NCI-H1417 (cell line): ENCODE measurements at places on chromosomes 5 and 9.

GRCh38 chr5:62326302-62326701 is 20.3 kb downstream of the KIF2A start:
- DNase-seq: no peak

DNA sequence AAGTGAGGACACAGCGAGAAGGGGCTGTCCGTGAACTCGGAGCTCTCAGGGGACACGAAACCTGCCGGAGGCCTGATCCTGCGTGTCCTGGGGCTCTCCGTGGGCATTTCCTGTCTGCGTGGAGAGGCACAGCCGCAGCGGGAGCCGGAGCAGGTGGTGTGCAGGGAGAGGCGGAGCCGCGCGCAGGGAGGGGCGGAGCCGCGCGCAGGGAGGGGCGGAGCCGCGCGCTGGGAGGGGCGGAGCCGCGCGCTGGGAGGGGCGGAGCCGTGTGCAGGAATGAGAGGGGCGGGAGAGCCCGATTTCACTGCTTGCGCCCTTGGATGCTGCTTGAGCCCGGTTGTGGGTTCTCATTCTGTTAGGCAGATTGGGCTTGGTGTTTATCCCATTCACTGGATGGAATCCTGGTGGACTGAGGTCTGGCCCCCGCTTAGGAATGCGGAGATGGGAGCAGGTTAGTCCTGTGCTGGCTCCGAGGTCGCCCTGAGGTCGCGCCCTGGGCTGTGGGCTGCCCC is 26.7 kb downstream of the NDUFS6 start:
- no peak for DNase-seq

DNA sequence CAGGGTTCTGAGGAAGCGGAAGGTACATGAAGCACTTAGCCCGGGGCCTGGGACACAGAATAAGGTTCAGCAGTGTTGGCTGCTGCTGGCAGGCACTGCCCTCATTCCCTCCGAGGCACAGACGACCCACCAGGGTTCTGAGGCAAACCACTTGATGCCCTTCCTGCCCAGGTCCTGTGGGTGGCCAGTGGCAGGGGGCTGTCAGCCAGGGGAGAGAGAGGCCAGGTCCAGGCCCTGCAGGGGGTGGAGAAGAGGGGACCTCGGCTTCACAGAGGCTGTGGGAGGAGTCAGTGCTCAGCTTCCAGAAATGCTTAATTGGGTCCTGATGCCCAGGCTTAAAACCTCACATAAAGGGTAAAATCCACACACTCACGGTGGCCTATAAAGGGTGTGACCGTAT is 4.4 kb upstream of the ZDHHC12 start:
- DNase-seq: no peak

GRCh38 chr5:180286-180918 is 10.9 kb upstream of the LRRC14B start:
- DNase-seq: no peak

DNA sequence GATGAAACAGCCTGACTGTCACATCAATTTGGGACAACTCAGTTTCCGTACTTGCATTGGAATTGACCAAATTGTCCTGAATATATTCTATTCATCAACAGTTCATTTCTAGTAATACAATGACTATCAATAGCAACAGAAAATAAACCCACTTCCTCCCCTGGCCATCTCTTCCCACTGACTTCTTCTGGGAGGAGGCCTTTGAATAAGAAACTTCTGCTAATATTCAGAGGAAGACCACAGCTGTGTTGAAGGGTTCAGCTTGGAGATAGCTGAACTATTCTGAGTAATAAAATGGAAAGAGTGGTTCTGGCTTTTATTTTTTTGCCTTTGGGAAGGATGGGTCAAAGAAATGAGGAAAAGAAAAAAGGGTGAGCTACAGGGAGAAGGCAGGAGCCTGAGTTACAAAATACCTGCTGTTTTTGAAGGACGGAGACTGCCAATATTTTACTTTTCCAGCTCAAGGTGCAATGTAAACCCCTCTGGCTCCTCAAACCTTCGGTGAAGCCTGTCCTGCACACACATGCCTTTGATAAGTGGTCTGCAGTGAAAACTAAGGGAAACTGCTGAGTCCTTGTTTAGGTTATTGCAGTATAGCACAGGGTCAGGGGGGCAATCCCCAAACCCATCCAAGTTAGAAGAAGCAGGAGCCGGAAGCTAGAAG is 29.9 kb downstream of the FYB1 start:
- DNase-seq: no peak

DNA sequence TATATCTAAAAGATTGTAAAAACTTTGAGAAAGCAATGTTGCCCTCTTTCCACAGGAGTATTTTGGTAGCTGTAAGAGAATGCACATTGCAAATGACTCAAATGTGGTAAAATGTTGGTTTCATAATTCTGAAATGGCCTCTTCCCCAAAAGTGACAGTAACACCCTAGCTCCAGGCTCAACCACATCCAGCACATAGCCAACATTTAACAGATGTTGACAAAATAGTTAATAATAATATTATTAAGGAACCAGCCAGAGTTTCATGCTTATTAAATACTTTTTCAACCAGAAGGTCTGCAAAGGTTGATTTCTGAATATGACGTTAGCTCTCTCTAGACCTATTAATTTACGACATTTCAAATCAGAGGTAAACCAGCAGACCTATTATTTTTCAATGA is 1.3 kb downstream of the ANXA1 start:
- no peak for DNase-seq

DNA sequence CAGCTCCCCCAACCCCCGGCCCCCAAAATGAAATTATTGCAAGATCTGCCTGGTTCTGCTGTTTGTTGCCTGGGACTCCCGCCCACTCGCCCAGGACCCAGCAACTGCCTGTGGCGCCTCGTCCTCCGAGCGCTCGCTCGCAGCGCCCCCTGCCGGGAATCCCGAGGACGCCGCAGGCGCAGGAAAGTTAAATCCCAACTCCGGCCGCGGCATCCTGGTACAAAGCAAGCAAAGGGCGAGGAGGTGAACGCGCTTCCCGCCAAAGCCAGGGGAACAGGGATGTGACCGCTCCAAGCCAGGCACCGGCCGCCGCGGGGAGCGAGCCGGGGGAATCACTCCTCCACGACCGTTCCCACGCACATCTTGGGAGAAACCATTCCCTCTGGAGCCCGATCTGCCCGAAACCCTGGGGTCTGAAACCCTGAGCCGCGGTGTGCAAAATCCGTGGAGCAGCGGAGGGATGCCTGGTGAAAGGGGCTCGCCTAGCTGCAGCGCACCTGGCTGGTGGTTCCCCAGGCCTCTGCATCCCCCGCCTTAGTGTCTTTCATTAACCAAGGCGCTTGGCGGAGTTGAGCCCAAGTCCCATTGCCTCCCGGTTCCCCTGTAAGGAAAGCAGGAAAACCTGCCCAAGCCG is 1.3 kb downstream of the SEMA5A start:
- no peak for DNase-seq

DNA sequence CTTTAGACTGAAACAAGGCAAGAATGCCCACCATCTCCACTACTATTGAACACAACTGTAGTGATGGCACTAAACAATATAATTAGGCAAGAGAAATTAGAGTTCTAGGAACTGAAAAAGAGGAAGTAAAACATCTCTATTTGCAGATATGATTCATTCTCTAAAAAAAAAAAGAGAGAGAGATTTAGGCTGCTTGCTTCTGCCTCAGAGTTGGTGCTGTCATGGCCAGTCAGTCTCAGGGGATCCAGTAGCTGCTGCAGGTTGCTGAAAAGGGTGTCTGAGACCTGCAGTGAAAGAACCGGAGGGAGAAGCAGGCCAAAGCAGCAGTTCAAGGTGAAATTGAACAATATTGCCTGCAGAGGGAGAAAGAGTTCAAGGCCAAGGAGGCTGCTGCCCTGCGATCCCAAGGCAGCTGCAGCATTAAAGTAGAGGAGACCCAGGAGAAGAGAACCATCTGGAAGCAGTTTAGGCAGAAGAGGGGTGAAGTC is 72.5 kb downstream of the AP3B1 start:
- DNase-seq: no peak

DNA sequence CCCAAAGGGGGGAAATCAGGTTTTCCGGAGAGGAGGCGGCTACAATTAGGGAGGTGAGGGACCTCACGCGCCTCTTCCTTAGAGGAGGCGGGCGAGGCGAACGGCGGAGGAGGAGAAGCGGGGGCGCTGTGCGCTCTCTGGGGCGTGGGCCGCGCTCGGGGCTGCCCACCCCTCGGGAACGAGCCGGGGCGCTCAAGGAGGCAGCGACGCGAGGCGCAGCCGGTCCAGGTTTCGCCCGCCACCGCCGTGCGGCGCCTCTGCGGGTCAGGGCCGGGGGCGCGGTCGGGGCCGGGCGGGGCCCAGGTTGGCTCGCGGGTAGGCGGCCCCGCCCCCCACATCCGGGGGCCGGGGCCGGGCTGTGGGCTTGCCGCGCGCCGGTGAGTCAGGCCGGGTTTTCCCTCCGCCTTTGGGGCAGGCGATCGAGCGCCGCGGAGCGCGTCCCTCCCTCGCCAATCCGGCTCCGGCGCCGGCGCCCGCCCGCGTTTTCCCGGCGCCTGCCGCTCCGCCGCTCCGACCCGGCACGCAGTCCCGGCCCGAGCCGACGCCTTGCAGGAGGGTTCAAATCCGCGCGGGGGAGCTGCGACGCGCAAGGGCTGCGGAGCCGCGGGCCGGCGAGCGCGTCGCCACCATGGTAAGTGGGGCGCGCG is at the start of gene N4BP3:
TSS of gene N4BP3 (plus strand) at position 392 of the 647 bp plus-strand sequence. CDS start 6,052 bp downstream, outside the sequence.
- peak; percentile 75 for DNase-seq

DNA sequence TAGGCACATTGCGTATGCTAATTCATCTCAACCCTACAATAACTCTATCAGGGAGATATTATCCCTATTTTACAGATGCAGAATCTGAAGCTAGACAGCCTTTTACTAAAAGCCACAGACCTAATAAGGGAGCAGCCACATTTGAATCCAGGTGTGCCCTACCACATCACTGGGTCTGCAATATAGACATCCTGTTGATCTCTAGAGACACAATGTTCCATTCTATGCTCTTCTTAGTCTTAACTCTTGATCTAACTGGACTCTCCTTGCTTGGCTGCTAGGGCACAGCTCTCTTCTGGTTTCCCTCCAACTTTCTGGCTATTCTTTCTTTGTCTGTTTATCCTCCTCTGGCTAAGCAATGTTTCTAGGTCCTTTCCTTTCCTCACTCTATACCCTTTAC is 1.4 kb upstream of the SPATA6L start:
- DNase-seq: no peak

DNA sequence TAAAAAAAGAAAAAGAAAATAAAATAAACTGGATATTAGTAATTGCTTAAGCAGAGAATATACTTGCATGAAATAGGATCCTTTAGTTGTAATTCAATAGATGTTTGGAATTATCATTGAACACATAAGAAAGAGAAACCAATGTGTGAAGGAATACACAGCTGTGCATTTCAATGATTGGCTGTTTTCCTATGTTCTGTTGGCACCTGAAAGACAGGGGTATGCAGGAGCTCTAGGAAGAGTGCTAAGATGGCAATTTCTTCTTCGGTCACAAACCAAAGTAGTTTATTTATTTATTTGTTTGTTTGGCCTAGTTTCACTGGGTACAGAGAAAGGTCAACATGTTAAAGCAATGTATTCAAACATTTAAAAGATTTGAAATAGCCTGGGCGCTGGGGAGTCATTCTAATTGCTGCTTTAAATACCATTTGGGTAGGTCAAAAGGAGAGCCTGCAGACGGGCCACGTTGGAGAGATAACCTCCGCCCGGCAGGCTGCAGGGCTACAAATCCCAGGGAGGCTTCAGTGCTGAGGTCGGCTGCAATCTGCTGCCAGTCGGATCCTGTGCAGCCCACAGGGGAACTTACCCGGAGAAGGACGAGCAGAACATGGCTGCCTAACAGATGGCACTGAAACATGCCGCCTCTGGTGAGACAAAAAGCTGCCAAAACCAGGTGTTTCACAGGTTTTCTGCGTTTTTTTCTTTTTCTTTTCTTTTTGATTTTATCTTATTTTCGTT is 154.2 kb upstream of the TYRP1 start:
- no peak for DNase-seq

GRCh38 chr5:135034236-135034962 is 371 bp upstream of the PITX1 start:
- peak; percentile 77 for DNase-seq

DNA sequence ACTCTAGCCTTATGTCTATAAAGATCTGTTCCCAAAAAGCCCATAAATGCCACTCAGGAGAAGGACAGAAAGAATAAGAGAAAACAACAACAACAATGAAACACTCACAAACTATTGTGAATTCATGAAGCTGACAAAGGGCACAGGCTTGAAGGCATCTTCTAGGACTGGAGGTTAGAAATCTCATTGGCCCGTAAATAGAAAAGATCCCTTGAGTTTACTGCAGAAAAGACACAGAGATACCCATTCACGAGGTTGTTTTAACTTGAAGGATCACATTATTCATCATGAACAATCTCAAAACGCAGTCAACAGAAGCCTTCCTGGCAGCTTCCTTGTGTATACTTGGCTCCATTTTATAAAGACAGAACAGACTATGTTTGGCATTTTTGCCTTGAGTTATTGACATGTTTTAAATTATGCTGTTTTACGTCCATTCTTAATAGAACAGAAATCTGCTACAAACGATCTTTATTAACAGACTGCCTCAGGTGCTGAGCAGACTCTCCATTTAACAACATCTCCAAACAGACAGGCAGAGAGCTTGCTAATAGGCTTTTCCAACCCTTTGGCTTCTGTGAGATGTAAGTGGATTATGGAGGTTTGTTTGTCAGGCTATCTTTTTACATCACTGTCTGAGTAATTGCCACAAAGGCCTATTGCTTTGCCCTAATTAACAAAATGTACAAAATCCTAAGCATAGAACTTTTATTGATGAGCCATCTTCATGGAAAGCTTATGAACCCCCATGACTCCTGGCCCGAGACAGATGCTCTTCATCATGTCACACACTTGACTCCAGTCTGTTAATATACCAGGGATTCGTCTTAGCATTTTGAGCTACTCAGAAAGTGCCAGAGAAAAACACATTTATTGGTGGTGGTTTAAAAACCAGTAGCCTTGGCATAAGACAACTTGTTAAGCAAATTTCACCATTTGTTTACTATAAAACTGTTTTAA is 735.3 kb upstream of the ZNF608 start:
- DNase-seq: peak; percentile 72

DNA sequence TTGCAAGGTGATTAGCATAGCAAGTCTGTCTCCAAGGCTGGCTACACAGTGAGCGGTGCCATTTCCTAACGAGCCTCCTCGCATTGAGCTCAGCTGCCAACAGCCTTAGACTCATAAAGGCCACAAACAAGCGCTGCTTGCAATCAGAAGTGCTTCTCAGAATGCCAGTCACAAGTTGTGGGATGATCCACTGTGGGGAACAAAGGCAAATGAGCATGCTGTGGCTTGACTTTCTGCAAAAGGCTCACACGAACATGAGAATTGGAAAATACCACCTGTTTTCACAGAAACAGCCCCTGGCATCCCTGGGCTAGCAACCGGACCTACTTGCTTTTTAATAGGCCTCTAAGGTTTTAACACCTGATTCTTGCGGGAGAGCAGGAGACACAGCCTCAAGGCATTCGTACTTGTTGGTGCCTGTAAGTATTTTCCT is 215.5 kb downstream of the FANCC start:
- DNase-seq: peak; percentile 20

GRCh38 chr9:36871606-36872005 is 162.5 kb downstream of the PAX5 start:
- DNase-seq: no peak

- DNase-seq: no peak
These were observed 288.9 kb upstream of the VLDLR start for GRCh38 chr9:2332663-2333062.
